ENCODE measurements at places on chromosomes 16 and 17.

- no peak for DNase-seq
Observed at GRCh38 chr17:59811209-59811608, 81.5 kb downstream of the TUBD1 start.

GRCh38 chr17:5561736-5562571, 22.4 kb downstream of the NLRP1 start:
- no peak for DNase-seq

DNA sequence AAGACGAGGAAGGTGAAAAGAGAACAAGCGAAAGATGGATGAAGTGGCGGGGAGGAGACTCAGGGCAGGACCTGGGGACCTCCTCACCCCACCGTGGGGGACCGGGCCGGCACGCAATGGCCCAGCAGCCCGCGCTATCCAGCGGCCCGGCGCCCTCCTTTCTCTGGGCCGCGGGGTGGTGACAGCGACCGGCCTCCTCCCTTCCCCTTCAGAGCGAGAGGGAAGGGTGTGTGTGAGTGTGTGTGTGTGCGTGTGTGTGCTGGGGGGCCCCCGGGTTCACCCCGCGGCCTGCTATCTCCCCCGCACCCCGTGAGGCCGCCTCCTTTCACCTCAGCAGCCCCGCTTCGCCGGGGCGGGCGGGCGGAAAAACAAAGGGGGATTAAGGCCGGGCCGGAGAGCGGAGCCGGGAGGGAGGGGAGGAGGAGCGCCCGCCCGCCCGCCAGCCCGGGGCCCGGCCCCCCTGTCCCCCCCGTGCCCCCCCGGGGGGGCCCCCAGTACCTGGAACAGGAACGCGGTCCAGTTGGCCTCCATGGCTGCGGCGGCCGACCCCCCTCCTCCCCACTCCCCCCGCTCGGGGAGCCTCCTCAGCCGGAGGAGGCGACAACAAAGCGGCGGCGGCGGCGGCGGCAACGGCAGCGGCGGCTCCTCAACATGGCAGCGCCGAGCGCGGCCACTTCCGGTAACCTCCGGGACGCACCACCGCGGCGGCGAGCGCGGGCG, at the start of gene VEZF1:
VEZF1 (minus strand) TSS at position 674 of the 720 bp plus-strand sequence; CDS start at position 531, 143 bp downstream.
- no peak for DNase-seq

DNA sequence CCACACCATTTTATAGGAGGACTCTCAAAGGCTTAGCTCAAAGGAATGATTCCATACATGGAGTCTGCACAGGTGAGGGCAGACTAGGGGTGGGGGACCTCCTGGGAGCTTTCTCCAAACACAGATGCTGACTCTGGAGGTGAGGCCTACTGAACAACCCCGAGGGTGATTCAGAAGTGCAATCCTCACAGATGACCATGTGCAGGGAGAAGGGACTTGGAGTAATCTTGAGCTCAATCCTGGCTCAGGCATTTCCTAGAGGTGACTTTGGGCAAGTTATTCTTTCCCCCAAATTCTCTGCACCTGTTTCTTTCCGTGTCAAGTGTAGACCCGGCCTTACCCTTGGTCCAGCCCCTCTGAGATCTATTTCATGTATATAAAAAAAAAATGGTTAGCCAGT, 401.5 kb downstream of the SLC39A11 start:
- DNase-seq = no peak

GRCh38 chr17:31582151-31582907, 190.9 kb downstream of the RAB11FIP4 start:
- DNase-seq = no peak

DNA sequence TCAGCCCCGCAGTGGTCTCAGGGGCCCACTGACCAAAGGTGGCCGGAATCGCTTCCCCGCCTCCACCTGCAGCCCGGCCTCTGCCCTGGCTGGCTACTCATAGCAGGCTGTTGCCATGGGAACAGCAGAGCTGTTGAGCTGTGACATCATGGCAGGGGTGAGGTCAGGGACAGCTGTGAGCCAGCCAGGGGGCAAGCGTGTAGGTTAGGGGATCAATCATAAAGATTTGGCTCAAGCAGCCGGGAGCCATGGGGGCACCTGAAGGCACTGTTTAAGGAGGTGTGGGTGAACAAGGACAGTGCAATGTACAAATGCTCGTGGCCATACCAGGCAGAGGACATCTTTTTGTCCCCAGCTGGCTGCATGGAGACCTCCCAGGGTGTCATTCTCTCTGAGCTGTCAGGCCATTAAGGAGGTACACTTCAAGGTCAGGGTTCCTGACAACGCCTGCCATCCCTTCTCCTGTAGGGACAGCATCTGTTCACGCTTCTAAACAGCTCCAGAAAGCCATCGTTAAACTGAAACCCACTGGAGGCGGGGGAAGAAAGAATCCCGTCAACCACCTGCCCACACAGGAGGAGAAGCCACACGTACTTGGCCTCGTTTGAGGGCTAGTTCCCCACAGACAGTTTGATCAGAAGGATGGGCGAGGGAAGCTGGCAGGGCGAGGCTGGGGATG, at the start of gene CEP295NL:
CEP295NL (minus strand) TSS at position 101 of the 679 bp plus-strand sequence. CDS start 1,373 bp downstream, outside the sequence.
- DNase-seq = no peak

GRCh38 chr16:23244122-23244521, 58.0 kb upstream of the SCNN1B start:
- no peak for DNase-seq

DNA sequence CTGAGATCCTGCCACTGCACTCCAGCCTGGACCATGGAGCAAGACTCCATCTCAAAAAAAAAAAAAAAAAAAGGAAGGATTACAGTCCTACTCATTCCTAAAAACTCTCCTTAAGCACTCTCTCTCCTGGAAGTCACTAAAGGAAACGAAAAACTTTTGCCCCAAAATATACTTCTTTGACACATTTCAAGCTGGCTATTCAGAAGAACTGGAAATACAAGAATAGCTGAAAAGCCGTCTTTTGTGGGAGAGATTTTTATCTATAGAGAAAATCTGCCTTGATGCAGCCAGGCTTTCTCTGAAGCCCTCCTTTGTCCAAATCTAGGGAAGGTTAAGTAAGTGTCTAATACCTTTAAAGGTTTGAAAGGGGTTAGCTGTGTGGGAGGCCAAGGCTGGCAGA, 16.9 kb upstream of the MARVELD3 start:
- DNase-seq = no peak

DNA sequence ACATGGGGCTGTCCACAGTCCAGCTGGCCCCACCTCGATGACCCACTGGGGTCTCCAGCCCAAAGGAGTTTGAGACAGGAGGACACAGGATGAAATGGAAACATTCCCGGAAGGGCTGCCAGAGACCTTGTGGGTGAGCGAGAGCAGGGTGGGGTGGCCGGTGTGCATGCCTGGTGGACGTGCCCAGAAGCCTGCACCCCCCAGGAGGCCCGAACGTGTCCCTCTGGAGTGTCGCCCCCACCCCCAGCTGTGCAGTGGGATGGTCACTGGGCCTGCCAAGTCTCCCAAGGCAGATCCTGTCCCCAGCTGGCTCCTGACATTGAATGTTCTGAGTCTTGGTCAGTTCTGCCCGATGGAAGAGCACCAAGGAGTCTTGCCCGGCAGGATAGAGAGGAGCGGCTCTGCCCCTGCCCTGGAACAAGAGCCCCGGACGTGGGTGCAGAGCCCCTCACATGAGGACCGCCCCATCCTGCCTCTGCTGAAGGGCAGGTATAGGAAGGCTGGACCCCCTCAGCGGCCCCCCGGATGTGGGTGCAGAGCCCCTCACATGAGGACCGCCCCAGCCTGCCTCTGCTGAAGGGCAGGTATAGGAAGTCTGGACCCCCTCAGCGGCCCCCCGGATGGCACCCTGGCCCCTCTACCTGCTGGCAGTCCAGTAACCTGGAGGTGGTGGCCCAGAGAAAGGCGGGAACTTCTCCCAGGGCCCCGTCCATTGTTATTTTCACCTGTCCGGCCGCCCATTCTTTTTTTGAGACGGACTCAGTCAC, 3.1 kb upstream of the CAPN15 start:
- DNase-seq = no peak

DNA sequence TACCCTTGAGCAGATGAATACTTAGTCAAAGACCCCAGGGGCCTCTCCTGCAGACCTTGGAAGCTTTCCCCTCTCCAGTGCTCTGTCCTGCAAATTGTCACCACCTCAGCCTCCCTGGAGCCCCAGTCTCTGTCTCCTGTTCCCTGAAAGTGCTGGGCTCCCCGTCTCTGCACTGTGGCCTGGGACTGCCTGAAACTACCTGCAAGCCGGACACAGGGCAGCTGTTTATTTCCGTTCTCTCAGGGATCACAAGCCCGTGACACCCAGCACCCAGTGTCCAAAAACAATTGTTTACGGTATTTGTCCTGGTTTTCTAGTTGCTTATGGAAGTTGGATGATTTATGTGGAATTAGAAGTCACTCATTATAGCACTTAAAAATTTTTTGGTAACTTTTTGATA, 81.6 kb upstream of the CHMP6 start:
- no peak for DNase-seq

DNA sequence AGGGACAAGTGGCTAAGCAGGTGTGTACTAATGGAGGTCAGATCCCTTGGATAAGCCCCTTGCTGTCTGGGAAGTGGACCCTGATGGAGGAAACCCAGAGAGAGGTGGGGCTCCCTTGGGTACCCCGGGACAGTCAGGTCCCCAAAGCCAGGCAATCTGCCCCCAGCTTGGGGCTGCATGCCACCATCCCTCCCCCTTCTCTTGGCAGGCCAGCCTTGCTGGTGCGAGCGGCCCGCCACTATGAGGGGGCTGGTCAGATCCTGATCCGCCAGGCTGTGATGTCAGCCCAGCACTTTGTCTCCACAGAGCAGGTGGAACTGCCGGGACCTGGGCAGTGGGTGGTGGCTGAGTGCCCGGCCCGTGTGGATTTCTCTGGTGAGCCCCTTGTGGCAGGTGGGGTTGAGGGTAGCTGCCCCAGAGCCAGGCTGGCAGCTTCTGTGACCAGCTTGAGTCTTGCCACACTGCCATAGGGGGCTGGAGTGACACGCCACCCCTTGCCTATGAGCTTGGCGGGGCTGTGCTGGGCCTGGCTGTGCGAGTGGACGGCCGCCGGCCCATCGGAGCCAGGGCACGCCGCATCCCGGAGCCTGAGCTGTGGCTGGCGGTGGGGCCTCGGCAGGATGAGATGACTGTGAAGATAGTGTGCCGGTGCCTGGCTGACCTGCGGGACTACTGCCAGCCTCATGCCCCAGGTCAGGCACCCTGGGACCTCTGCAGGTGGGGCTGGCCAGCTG, 20.1 kb downstream of the FCSK start:
- no peak for DNase-seq

DNA sequence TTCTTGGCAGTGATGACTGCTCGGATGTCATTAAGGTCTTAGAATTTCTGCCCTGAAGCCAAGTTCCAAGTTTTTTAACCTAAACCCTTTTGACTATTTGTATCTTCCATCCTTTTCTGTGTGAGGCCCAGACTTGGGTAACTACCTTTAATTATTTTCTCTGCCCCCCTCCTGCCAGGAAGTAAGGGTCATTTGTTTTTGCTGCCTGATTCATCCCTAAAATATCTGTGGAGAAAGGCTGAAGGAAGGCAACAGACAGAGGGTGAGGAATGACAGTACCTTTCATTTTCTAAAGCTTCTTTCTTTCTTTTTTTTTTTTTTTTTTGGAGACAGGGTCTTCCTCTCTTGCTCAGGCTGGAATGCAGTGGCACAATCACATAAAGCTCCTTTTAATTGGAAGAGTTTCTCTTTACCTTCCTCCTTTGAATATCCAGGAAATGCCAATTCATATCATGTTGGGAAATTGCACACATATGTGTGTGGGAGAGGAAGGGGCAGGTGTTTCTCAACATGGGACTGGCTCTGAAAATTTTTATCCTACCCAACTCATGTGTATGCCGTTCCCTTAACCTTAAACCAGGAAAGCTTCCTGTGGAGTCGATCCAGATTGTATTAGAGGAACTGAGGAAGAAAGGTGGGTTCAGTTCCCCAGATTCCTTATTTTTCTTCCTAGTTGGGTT, 957 bp downstream of the VPS25 start:
- DNase-seq = no peak

- DNase-seq = peak; percentile 74
Observed at GRCh38 chr17:77266891-77267341, 126.1 kb downstream of the SEC14L1 start.

- no peak for DNase-seq
Observed at GRCh38 chr16:11084484-11084875, 140.1 kb downstream of the CLEC16A start.

DNA sequence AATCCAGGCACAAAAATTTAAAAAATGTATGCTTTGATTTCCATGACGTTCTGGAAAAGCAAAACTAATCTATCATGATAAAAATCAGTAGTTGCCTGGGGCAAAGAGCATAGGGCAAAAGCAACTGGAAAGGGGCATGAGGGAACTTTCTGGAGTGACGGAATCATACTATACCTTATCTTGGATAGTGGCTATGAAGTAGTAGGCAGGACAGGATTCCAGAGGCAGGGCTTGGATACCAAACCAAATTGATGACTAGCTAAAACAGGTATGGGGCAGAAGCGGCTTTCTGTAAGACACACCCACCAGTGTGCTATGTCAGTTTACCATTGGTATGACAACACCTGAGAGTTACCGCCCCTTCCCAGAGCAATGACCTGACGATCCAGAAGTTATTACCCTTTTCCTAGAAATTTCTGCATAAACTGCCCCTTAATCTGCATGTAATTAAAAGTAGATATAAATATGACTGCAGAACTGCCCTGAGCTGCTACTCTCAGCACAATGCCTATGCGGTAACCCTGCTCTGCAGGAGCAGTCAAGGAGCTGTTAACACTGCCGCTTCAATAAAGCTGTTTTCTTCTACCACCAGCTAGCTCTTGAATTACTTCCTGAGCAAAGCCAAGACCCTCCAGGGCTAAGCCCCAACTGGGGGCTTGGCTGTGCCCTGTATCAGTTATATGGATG, 56.7 kb downstream of the CFDP1 start:
- no peak for DNase-seq

DNA sequence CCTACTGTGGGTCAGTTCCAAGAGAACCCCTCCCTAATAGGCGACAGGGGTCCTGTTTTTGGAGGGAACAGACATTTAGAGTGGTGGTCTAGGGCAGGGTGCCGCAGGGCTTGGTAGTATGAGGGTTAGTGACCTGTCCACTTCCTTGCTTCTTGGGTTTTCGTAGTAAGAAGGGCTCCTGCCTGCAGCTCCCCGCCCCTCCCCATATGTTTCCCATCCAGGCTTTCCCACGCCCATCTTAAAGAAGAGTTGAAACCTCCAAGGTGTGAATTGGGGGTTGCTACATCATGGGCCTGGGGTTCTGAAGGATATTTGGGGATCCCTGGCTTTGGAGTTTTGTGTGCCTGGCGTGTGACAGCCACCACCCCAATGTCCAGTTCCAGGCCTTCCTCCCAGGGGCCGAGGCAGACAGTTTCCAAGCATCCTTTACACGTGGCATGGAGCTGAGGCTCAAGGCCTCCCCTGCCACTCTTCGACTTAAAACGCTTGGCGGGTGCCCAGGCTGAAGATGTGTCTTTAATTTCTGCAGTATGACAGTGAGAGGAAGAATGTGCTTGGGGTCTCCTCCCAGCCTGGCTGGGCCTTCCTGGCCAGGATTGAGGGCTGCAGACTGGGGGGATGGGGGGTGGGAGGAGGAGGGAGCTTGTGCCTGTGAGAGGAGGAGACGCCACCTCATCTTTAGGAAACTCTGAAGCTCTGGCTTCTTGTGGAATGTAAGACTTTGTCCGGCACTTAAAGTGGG, 2.3 kb upstream of the COL1A1 start:
- DNase-seq = peak; percentile 100

All from fibroblast of skin of left biceps (primary cell).